Fibroblast of skin of left quadriceps (primary cell): ENCODE measurements at places on chromosomes 6 and 20.

DNA sequence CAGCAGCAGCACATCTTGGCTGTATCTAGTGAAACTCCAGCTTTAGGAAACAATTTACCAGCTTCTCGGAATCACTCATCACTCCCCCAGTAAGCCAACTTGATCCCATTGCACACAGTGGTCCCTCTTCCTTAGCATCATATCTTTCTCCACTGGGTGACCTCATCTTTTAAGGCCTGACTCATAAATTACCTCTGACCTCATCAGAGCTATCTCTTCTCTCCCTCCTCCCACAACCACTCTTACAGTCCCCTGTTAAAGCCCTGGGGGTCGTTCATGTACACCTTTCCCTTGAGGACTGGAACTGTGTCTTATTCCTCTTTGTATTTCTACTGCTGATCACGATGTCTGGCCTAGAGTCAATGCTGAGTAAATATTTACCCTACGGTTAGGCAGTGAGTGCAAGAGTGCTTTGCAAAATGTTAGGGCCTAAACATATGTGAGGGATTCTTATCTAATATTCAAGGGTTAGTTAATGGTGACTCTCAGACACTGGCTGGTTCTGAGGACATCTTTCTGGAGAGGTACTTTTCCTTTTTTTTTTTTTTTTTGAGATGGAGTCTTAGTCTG lies 187.2 kb downstream of the LRFN2 start:
- no peak for DNase-seq

- DNase-seq, result no peak
Measured at GRCh38 chr20:58700823-58701222, 8.2 kb downstream of the NPEPL1 start.

- DNase-seq, result no peak
Measured at GRCh38 chr6:140434761-140435160, 1060.3 kb upstream of the CITED2 start.

- no peak for DNase-seq
Measured at GRCh38 chr6:35736253-35736894, 458 bp upstream of the ARMC12 start.

DNA sequence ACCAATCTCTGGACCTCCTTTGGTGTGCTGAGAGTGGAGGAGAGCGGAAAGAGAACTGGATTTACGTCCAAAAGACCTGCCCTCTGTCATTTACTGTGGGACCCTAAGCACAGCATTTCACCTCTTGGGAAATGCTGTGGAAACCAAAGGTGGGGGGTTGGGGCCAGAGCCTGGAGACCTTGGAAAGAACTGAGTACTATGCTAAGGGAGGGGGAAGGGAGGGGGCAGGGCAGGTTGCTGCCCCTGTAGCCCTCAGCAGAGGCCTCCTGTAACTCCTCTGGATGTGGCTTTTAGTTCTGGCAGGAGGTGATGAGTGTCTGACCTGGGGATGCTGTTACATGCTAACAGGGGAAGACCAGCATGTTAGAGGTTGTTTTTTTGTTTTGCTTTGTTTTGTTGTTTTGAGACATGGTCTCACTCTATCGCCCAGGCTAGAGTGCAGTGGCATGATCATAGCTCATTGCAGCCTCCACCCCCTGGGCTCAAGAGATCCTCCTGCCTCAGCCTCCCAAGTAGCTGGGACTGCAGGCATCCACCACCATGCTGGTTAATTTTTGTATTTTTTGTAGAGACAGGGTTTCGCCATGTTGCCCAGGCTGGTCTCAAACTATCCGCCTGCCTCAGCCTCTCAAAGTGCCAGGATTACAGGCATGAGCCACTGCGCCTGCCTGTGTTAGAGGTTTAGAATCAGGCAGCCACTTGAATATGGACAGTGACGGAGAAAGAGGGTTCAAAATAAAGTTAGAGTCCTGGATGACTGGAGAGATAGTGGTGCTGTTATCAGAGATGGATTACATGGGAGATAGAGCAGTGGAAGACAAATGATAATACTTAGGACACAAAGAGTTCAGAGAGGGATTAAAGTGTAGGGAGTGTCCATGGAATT lies 18.4 kb upstream of the PARD6B start:
- no peak for DNase-seq

- no peak for DNase-seq
Measured at GRCh38 chr6:156976216-156977127, 199.3 kb downstream of the ARID1B start.

DNA sequence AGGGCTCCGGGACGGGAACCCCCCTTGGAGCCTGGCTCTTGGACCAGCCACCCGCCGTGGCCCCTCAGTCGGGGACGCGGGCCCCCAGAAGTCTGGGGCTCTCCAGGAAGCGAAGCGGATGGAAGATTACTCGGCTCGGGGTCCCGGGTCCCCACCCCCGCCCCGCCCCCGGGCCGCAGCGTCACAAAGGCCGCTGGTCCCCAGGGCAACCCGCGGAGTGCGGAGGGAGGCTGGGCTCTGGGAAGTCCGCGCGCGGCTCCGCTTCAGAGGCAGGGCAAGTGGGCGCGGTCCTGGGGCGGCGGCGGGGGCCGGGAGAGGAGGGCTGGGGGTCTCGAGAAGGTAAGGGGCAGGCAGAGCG lies at the start of gene FNDC11:
Gene FNDC11 (plus strand): TSS at position 227 of the 358 bp plus-strand sequence. CDS start 1,505 bp downstream, outside the sequence.
- no peak for DNase-seq

- DNase-seq, result no peak
Measured at GRCh38 chr6:15675536-15676220, 12.8 kb upstream of the DTNBP1 start.

DNA sequence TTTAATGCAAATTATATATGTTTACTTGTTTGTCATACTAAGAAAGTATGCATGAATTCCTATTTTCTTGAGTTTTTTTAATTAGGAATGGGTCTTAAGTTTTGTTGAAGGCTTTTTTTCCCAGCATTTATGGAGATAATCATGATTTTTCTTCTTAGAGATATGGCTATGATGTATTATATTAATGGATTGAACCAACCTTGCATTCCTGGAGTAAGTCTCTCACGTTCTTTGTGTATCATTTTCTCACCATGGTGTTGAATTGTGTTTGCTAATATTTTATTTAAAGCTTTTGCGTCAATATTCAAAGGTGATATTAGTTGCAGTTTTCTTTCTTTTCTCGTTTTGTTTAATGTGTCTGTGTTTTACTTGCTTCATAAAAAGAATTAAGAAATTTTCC lies 48.4 kb upstream of the SLC35D3 start:
- no peak for DNase-seq
